OCI-M1 (cell line): ENCODE measurements at places on chromosomes 2 and 18.

GRCh38 chr2:203567691-203568090 lies 32.6 kb upstream of the RAPH1 start:
- no peak for DNase-seq

- DNase-seq, result no peak
These were observed 12.6 kb downstream of the RNF149 start for GRCh38 chr2:101295895-101296294.

- DNase-seq, result no peak
These were observed 108.5 kb upstream of the COL3A1 start for GRCh38 chr2:188865681-188866080.

GRCh38 chr2:97699765-97700444 lies 13.5 kb upstream of the ZAP70 start:
- peak; percentile 80 for DNase-seq

- no peak for DNase-seq
These were observed 1.8 kb upstream of the CDH2 start for GRCh38 chr18:28178720-28179119.

DNA sequence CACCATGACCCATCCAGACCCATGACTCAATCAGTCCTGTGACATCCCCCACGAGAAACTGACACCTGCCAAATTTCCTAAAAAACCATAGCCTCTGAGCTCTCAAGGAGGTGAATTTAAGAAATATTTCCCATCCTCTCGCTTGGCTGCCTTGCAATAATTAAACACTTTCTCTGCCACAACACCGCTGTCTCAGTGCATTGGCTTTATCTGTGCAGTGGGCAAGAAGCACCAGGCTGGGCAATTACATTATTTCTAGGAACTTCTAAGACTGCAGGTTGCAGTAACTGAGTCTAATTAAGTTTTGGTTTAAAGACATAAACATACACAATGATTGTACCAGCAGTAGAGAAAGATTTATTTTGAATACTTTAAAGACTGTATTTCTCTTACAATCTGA lies 22.0 kb upstream of the RTTN start:
- peak; percentile 14 for DNase-seq

DNA sequence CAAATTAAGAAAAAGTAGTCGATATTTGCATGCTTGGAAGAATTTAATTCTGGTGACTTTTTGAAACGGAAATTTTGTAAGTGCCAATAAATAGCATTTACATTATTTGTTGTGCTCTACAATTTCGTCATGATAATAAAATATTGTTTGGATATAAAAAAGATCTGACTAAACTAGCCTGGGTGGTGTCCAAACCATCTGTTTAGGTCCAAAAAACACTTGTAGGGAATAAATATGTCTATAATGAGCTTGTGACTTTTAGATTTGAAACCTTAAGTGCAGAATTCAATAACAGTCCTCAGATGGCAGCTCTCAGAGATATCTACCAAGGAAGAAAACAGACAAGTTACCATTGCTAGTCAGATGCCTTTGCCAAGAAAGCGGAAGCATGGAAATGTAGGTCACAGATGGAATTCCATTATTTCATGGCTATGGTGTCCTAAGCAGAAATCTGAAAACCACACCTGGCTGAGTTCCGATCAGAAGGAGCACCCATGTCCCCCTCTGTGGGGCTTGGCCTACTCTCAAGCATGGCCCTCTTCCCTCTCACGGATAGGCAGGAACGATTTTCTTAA lies 731.1 kb downstream of the RNF144A start:
- DNase-seq, result no peak

DNA sequence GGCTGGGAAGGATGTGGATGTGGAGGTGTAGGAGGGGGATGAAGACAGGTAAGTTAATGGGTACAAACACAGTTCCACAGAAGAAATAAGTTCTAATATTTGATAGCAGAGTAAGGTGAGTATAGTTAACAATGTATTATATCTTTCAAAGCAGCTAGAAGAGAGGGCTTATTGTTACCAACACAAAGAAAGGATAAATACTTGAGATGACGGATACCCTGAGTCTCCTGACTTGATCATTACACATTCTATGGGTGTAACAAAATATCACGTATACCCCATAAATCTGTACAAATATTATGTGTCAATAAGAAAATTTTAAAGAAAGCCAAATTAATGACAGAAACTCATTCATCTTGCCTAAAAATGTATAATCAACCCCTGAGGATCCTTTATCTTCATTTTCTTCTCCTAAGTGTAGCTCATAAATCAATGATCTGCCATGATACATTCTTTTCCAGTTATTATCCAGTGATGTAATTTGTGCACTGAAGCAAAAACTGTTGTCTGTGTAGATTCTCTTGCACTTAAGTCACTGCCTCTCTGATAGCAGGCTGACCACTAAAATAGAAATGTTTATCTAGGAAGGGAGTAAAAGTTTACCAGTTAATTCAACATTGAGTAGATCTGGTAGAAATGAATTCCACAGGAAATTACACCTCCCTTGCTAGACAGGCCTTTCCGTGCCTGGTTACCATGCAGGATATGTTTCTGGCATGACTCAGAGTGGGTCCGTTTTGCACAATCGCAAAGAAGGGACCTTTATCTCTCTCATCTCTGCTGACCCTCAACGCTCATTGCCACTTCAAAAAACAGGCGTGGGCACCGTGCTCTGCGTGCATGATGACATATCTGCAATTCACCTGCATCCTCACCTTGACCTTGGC lies 249.7 kb upstream of the NCKAP5 start:
- DNase-seq, result no peak

DNA sequence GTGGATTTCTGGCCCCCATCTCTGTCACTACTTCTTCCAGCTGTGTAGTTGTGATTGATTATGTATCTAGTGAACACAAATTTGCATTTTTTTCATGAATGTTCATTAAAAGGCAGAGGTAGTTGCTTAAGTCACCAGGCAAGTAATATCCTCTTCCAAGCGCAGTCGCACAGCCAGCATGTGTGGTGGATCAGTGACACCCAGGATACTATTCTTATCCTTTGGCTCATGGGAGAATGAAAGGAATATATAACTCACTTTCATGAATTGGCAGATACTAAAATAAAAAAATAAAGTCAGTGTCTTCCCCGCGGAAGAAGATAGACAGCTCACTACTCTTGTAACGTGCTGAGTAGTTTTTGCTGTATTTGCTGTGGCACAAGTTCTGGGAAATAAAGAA lies 387.8 kb downstream of the CDH7 start:
- no peak for DNase-seq

DNA sequence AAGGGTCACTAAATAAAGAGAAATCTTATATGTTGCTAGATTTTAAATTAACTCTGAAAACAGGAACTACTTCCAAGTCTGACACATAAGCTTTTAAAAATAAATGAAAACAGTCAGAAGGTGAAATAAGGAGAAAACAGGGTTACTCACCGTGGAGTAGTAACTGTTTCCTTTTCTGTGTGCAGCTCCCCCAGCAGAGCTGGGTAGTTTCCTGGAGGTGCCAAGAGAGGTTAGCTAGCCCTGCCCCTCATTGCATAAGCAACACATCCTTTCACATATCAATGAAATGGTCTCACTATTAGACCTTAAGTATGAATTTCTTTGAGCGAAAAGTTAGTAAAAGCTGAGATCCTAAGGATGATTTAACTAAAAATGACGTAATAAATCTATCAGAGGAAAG lies 54.0 kb upstream of the GPR75 start:
- DNase-seq, result peak; percentile 6

GRCh38 chr2:35973132-35973736 lies 382.3 kb upstream of the CRIM1 start:
- DNase-seq, result peak; percentile 50

GRCh38 chr2:144836635-144837350 lies 316.9 kb upstream of the ZEB2 start:
- DNase-seq, result no peak

DNA sequence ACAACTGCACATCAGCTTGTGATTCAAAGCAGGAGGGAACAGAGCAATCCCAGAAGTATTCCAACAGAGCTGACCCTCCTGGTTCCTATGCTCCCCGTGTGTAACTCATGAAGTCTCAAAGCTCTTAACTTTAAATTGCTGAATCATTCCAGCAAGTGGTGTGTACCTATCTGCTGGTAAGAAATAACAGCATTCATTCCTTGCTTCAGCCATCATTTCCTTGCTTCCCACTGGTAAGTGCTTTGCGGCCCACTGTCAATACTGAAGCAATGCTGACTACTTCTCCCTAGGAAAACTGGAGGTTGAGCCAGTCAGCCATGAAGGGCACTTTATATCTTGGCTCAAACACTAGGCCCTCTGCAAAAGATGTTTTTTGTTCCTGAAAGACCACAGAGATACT lies 222.4 kb downstream of the EXOC6B start:
- peak; percentile 7 for DNase-seq

- DNase-seq, result no peak
These were observed 656.0 kb upstream of the CELF4 start for GRCh38 chr18:38221476-38222100.

- DNase-seq, result no peak
These were observed 7.2 kb upstream of the SS18 start for GRCh38 chr18:26097563-26097962.

DNA sequence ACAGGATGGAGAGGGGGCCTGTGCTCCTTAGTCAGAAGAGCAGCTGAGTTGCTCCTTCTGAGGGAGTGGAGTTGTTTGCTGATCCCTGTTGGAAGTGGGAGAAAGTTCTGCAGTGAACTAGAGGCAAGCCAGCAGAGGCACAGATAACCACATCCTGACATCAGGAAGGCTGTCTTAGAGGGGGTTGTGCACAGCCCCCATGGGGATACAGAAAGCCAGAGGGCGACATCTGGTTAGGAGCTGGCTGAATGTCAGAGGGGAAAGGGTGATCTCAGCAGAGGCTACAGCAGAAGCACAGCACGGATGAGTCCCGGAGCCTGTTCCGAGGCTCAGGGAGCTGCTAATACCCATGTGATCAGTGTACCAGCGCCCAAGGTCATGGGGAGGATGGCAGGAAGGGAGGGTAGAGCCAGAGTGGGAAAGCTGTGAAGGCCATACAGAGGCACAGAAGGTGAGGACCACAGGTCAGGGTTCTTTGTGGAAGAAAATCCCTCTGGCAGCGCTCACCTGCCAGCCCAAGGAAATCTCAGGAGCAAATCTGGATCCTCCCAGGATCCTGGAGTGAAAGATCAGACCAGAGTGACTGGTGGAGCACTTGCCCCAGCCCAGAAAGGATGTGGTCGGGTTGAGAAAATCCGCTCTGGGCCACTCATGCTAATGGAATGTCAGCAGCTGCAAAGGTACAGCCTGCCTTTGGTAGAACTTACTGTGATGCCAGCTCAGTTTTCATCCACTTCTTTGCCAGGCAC lies 111.8 kb downstream of the STPG4 start:
- no peak for DNase-seq

- DNase-seq, result no peak
These were observed 83.3 kb upstream of the MAP2 start for GRCh38 chr2:209340522-209340921.

- no peak for DNase-seq
These were observed 212.3 kb downstream of the CYP26B1 start for GRCh38 chr2:71935262-71935848.

DNA sequence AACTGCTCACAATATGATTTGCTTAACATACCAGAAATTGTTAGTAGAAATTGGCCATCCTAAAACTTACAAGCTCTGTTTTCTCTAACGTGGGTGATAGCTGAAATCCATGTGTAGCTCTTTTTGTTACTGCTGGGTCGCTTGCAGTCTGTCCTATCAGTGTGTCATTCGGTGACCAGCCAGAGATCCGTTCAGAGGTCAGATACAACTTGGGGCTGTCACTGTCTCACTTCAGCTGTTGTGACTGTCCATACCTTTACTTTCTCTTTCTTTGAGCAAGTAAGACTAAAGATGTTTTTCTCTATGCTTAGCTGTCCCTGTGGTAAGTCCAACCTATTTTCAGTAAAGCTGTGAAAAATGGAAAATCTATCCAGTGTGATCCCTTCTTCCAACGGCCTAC lies 282.9 kb upstream of the KCNH7 start:
- DNase-seq, result peak; percentile 52

DNA sequence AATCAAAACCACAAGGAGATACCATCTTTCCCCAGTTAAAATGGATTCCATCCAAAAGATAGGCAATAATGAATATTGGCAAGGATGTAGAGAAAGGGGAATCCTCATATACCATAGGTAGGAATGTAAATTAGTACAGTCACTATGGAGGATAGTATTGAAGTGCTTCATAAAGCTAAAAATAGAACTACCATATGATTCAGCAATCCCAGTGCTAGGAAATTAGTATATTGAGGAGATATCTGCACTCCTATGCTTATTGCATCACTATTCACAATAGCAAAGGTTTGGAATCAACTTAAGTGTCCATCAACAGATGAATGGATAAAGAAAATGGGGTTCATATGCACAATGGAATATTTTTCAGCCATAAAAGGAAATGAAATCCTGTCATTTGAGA lies 251.2 kb downstream of the ZNF804A start:
- DNase-seq, result peak; percentile 65

GRCh38 chr2:232385660-232386489 lies 7.3 kb downstream of the ALPP start:
- DNase-seq, result peak; percentile 2

GRCh38 chr2:3523551-3524041 lies 4.3 kb upstream of the ADI1 start:
- DNase-seq, result peak; percentile 18

GRCh38 chr2:78978340-78978739 lies 47.2 kb upstream of the REG3G start:
- DNase-seq, result no peak

- DNase-seq, result peak; percentile 96
These were observed 358.7 kb upstream of the TNP1 start for GRCh38 chr2:217218269-217219163.

DNA sequence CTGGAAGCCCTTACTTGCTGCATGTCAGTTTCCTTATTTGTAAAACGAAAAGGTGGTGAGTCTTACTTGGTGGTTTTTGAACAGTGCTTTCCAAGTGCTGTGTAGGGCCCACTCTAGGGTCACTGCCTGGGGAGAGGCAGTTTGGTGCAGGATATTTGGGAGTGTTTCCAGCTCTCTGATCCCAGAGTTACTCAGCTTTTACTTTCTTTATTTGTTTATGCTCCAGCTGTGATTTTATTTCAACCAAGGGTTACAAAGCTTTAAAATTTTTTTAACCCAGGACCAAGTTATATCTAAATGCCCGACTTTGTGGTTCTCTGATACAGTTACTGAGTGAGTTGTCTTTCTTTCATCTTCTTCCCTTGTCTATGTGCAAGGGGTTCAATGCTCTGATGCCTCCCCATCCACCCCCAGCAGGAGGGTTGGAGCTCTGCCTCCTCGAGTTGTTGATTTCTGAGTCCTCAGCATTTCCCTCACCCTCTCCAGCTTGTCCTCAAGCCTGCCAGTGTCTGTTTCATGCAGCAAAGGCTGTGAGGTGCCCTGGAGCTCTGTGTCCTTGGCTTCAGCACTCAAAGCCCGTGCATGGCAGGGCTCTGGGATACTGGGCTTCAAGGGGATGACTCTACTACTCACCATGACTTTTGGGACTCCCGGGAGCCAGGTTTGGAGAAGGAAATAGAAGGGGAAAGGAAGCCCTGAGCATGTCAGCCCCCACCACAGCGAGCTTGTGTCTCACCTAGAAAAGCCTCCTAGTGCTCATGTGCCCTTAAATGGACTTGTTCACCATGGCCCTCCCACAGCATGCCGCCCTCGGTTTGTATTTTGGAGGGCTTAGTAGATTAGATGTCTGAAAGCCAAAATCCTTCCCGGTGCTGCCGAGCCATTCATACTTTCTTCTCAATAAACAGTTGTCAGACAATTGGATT lies 236.8 kb downstream of the SETBP1 start:
- DNase-seq, result no peak
